ENCODE measurements at places on chromosomes 5 and 9.

GRCh38 chr5:171858303-171858702 is 72.7 kb downstream of the SMIM23 start:
- DNase-seq, result no peak

DNA sequence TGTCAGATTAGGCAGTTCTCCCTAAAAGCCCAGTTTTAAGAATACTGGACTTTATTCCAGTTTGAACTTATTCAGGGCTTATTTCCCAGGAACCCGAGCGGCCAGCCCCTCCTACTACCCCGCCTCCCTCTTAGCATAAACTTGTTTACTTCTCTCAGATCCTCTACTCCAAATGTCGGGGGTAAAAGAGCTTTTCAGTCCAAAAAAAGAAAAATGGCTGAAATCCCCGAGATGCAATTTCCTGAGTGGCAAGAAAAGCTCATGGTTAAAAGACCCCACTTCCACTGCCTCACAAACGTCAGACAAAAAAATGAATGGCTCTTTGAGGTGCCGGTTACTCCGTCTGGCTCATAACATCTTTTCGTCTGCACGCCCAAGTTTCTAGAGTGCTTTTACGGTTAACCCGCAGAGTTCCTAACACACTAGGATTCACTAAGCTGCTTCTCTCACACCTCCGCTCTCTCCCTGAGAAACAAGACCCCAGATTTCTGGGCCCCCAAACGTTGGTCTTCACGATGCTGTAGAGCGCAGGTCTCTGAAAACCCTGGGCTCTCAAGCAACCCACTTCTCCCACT is 402 bp downstream of the BRD8 start:
- peak; percentile 38 for DNase-seq

DNA sequence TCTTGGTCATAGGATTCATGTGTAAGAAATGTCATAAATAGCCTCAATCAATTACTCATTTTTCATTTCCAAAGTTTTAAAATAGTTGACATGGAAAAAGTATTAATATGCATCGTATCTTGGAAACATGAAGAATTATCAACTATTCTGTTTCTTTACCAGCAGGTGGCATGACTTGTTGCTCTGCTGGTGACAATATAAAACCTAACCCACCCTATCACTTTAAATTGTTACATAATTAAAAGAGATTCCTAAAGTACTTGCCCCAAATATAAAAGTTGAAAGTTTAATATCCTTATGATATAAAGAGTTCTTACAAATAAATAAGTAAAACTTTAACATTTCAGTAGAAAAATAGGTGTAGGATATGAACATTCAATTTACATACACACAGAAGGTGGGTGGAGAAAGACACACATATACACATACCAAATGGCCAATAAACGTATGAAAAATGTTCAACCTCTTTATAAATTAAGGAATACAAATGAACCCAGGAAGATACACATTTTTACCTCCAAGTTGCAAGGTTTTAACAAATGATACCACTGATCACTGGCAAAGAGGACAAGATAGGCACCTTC is 30.6 kb downstream of the MAP1B start:
- no peak for DNase-seq

GRCh38 chr5:78518365-78519197 is 130.0 kb downstream of the LHFPL2 start:
- DNase-seq, result peak; percentile 84

- DNase-seq, result peak; percentile 13
Measured at GRCh38 chr9:137369911-137370764, 52.8 kb downstream of the EXD3 start.

DNA sequence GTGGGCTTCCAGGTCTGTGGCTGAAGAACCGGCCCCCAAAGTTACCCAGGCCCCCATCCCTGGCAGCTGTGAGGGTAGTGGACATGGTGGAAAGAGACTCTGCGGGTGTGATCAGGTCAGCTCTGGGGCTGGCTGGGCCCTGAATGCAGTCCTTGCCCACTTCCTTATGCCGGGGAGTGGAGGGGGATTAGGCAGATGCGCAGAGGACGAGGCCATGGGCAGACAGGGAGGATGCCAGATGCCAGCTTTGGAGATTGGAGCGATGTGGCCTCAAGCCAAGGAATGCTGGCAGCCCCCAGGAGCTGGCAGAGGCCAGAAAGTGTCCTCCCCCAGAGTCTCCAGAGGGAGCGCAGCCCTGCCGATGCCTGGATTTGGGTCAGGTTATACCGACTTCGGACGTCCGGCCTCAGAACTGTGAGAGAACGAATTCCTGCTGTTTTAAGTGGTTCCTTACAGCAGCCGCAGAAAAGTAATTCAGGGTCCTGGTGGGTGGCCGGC is 69.8 kb downstream of the ADAMTS2 start:
- DNase-seq, result peak; percentile 52

DNA sequence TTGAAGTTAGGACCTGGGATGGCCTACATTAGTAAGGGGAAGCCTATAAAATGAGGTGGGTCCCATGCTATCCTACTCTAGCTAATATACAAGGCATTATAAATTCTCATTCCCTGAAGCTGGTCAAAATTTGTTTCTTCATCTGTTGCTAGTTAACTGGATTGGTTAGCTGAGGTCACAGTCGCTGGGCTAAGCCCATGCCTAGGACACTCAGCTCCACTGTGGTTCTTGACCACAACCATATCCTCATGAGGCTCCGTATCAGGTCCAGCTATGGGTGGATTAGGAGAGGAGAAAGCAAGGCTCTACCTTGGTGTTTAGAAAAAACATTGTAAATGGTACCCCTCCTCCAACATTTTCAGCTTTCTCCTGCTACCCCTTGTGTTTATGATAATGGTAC is 52.8 kb upstream of the RAI14 start:
- DNase-seq, result no peak

Data from femur (tissue), 1 donor.